ENCODE measurements at places on chromosomes 12 and 14. TPM values are rescaled to one million over a fixed set of nuclear protein-coding genes. Genes with fewer than 3 reads are reported as not detected.

The ADAM20 gene
- total RNA-seq: 0.86 TPM

The TMEM63C gene
- total RNA-seq: 0.48 TPM

The DENND5B gene
- 5.5 TPM for total RNA-seq

The SLC6A15 gene
- total RNA-seq: 0.34 TPM

The KCNH5 gene
- total RNA-seq: 0.03 TPM

The GLIPR1L1 gene
- total RNA-seq: not detected

DNA sequence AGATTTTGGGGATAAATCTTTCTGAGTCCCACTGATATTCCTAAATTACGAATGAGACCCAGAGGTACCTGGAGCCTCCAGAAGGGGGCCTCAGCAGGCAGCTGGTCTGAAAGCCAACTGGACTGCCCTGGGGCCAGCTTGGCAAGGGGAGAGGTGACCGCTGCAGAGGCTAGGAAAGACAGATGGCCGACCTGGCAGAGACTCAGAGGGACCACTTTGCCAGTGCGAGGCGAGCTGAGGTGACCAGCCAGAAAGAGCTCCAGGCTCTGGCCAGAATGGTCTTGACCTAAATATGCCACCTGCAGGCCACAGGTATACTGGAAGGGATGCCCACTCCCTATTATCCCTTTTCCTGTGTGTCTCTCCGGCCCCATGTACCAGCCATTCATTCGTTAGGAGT, 256.8 kb upstream of the GARIN6 start:
- H3K27me3 ChIP-seq: no peaks in the 10 kb centered on the region
- H3K27ac ChIP-seq: no peak overlapping the region
- no peaks in the 10 kb centered on the region for H3K4me1 ChIP-seq
- DNase-seq: no peak
- H3K4me3 ChIP-seq: no peak overlapping the region

DNA sequence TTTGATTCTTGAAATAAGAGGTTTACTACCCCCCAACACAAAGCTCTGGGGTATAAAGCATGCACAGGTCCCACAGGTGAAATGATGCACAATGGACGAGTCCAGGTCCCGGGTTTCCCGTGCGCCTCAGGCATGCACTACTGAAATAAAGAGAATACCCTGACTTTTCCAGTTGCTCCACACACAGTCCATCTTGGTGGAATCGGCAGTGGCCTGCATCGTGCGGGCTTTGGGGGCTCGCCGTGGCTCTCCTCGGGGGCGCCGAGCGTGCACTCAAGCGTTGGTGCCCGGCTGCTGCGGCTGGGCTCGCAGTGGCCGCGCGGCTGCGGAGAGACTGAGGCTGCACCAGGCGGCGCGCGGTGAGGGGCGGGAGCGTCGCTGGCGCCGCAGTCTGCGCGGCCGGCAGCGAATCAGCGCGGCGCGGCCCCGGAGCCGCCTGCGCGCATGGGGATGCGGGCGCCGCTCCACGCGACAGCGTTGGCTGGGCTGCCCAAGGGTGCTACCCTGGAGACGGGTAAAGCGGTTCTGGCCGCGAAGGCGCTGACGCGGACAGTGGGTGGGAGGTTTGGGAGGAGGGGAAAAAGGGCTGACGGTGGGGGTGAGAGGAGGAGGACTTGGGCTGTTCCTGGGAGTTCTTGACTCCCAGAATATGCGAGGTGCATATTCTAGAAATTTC, 53.8 kb upstream of the CCDC175 start:
- H3K4me3 ChIP-seq: no peak overlapping the region
- no peaks in the 10 kb centered on the region for H3K36me3 ChIP-seq
- peaks cover 19% of the 10 kb centered on the region for H3K27me3 ChIP-seq
- H3K27ac ChIP-seq: no peak overlapping the region
- DNase-seq: peak; percentile 16
- H3K4me1 ChIP-seq: peaks cover 5% of the 10 kb centered on the region

- H3K4me3 ChIP-seq: no peak overlapping the region
- DNase-seq: no peak
- H3K27me3 ChIP-seq: no peaks in the 10 kb centered on the region
Observed at GRCh38 chr14:33052943-33053342, 114.3 kb downstream of the NPAS3 start.

GRCh38 chr12:68890701-68891113, 42.3 kb downstream of the CPM start:
- no peaks in the 10 kb centered on the region for H3K4me1 ChIP-seq
- no peak for DNase-seq
- H3K27ac ChIP-seq: no peak overlapping the region
- no peak overlapping the region for H3K4me3 ChIP-seq

DNA sequence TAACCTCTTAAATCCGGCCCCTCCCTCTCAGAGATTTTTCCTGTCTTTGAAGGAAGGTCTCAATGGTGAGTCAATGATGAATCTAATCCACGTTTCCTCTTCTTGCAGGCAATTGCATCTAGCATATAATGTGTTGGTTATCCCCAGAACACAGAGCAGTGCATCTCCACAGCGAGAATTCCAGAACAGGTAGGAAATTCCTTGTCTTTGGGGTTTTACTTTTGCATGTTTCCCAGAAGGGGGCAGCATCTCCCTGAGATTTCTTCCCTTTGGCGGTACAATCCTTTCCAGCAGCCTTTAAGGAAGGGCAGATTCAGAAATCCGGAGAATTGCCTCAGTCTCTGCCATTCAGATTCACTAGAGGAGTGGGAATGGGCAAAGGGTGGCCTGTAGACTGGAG, 128.0 kb downstream of the KCNA5 start:
- H3K27me3 ChIP-seq: no peaks in the 10 kb centered on the region
- H3K4me3 ChIP-seq: no peak overlapping the region
- H3K4me1 ChIP-seq: peaks cover 3% of the 10 kb centered on the region
- DNase-seq: peak; percentile 80
- H3K36me3 ChIP-seq: no peaks in the 10 kb centered on the region

GRCh38 chr12:24754690-24755638, 193.9 kb downstream of the BCAT1 start:
- no peaks in the 10 kb centered on the region for H3K27me3 ChIP-seq
- DNase-seq: peak; percentile 48
- H3K27ac ChIP-seq: peak overlapping the region; percentile 52
- H3K4me3 ChIP-seq: no peak overlapping the region
- no peaks in the 10 kb centered on the region for H3K36me3 ChIP-seq

GRCh38 chr14:61491224-61491623, 169.8 kb downstream of the PRKCH start:
- no peaks in the 10 kb centered on the region for H3K27me3 ChIP-seq
- no peak for DNase-seq
- H3K36me3 ChIP-seq: no peaks in the 10 kb centered on the region
- no peak overlapping the region for H3K4me3 ChIP-seq
- no peak overlapping the region for H3K27ac ChIP-seq

GRCh38 chr12:116916714-116917114, 6.0 kb downstream of the FBXW8 start:
- H3K4me3 ChIP-seq: no peak overlapping the region
- no peaks in the 10 kb centered on the region for H3K27me3 ChIP-seq
- peaks cover 8% of the 10 kb centered on the region for H3K36me3 ChIP-seq
- H3K27ac ChIP-seq: no peak overlapping the region

DNA sequence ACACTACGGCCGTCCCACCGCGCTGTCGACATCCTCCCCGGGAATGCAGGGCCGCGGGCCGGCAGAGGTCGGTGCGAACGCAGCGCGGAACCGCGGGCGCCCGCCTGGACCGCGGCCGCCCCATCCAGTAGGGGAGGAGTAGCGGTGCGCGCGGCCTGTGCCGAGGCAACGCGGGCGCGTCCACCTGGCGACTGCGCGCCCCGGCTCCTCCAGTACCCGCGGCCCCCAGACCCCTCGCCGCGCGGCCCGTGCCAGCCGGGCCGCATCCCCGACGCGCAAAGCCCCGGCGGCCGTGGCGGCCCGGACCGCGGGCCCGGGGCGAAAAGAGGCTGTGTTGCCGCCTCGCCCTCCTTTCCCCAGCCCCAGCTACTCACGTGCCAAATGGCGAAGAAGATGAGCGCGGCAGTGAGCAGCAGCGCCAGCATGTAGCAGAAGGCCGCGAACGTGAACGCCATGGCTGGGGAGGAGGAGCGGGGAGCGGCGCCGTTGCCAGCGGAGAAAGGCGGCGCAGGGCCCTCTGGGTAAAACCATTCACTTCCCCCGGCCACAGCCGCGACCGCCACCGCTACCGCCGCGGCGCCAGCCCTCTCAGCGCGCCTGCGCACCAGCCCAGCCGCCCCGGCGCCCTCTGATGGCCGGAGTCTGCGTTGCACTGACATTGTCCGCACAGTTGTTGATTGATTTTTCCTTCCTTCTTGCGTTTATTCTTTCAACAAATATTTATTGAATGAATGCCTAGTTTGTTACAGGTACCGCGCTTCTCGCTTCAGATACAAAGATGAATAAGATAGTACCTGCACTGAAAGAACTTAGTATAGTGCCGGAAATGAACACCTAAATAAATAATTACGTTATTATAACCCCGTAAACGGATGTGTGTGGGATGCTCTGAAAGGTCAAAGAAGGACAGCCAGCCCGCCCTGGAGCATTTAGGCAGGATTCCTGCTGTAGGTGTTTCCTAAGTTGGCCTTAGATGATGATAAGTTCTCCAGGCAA, at the start of gene CNIH1:
Gene CNIH1 (minus strand): TSS at position 502 of the 996 bp plus-strand sequence. CDS start 47 bp downstream, at position 455.
- H3K27ac ChIP-seq: peak within 1 kb of the TSS; percentile 100
- peak within 1 kb of the TSS; percentile 97 for H3K4me3 ChIP-seq
- H3K4me1 ChIP-seq: peaks cover 2% of the 10 kb centered on the region
- H3K27me3 ChIP-seq: no peaks in the 10 kb centered on the region

GRCh38 chr14:77284466-77284865, 13.5 kb upstream of the NGB start:
- no peak for DNase-seq
- peaks cover 30% of the 10 kb centered on the region for H3K36me3 ChIP-seq
- no peak overlapping the region for H3K4me3 ChIP-seq
- H3K27ac ChIP-seq: no peak overlapping the region
- H3K27me3 ChIP-seq: no peaks in the 10 kb centered on the region

GRCh38 chr14:50321009-50321660, 9.0 kb downstream of the DMAC2L start:
- no peak overlapping the region for H3K4me3 ChIP-seq
- H3K27me3 ChIP-seq: no peaks in the 10 kb centered on the region
- no peaks in the 10 kb centered on the region for H3K36me3 ChIP-seq
- DNase-seq: peak; percentile 94
- peak overlapping the region; percentile 59 for H3K27ac ChIP-seq
- H3K4me1 ChIP-seq: peaks cover 7% of the 10 kb centered on the region

DNA sequence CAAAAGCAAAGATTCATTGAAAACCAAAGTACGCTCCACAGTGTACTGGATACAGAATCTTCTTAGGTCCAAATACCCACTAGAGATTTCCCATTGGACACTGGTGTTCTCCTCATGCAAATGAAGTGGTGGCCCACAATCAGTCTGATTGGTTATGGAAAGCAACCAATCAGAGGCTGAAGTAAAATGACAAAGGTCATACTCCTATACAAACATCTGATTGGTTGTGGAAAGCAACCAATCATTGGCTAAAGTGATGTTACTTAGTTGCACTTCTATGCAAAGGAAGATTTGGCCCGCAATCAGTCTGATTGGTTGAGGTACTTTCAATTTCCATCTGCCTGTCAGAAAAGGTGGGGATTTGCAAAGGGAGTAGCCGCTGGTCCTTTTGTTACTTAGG, 1.3 kb upstream of the WASHC3 start:
- H3K4me1 ChIP-seq: peaks cover 4% of the 10 kb centered on the region

DNA sequence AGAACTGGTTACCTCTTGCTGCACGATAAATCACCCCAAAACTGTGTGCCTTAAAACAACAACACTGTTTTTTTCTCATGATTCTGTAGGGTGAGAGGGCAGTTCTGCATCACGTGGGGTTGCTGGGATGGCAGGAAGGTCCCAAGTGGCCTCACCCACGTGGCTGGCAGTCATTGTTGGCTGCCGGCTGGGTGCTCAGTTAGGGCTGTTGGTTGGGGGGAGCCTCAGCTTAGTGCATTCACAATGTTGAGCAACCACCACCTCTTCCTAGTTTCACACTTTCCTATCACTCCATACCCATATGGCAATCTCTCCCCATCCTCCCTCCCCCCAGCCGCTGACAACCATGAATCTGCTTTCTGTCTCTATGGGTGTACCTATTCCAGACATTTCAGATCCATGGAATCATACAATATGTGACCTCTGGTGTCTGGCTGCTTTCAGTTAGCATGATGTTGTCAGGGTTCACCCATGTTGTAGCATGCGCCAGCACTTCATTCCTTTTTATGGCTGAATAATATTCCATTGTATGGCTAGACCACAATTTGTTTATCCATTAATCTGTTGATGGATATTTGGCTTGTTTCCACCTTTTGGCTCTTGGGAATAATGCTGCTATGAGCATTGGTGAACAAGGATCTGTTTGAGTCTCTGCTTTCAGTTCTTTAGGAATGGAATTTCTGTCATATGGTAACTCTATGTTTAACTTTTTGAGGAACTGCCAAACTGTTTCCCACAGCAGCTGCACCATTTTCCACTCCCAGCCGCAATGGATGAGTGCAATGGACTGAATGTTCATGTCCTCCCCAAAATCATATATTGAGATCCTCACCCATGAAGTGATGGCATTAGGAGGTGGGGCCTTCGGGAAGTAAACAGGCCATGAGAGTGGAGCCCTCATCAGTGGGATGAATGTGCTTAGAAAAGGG, 11.2 kb upstream of the POP5 start:
- H3K4me3 ChIP-seq: no peak overlapping the region
- no peak for DNase-seq
- no peaks in the 10 kb centered on the region for H3K27me3 ChIP-seq
- H3K36me3 ChIP-seq: no peaks in the 10 kb centered on the region

GRCh38 chr14:29264865-29265264, 498.3 kb downstream of the FOXG1 start:
- no peak overlapping the region for H3K4me3 ChIP-seq
- H3K27me3 ChIP-seq: no peaks in the 10 kb centered on the region
- no peaks in the 10 kb centered on the region for H3K4me1 ChIP-seq
- no peak overlapping the region for H3K27ac ChIP-seq
- no peaks in the 10 kb centered on the region for H3K36me3 ChIP-seq
- no peak for DNase-seq

DNA sequence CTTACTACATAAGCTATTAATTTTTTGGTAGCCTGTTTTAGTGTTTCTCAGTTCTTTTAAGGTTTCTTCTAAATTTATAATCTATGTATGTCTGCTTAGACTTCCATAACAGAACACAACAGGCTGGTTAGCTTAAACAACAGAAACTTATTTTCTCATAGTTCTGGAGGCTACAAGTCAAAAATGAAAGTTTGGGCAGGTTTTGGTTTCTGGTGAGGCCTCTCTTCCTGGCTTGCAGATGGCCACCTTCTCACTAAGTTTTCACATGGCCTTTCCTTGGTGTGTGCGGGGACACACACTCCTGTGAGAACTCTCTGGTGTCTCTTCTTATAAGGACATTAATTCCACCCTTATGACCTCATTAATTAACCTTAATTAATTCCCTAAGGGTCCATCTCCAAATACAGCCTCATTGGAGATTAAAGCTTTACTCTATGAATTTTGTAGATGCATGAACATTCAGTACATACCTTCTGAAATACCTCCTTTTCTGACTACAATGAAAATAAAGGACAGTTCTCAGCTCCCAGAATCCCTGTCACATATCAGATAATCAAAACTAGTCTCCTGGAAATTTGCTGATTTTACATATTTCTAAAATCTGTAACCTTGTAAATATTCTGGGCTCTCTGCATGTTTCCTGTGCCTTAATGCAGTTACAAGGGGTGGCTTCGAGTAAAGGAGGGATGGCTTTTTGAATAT, 23.2 kb upstream of the BMAL2 start:
- peaks cover 4% of the 10 kb centered on the region for H3K4me1 ChIP-seq
- no peak for DNase-seq
- no peak overlapping the region for H3K27ac ChIP-seq
- no peaks in the 10 kb centered on the region for H3K27me3 ChIP-seq
- H3K4me3 ChIP-seq: no peak overlapping the region

Data from lung (tissue), 17 donors.